Muscle of arm (tissue), 14 donors: ENCODE measurements at places on chromosomes 7 and 10. TPM values are rescaled to one million over a fixed set of nuclear protein-coding genes. Genes with fewer than 3 reads are reported as not detected.
A peak's percentile ranks its signal among the peaks of the same experiment; 100 is the strongest.

The ZNF485 gene
- 3.0 TPM for polyA plus RNA-seq

DNA sequence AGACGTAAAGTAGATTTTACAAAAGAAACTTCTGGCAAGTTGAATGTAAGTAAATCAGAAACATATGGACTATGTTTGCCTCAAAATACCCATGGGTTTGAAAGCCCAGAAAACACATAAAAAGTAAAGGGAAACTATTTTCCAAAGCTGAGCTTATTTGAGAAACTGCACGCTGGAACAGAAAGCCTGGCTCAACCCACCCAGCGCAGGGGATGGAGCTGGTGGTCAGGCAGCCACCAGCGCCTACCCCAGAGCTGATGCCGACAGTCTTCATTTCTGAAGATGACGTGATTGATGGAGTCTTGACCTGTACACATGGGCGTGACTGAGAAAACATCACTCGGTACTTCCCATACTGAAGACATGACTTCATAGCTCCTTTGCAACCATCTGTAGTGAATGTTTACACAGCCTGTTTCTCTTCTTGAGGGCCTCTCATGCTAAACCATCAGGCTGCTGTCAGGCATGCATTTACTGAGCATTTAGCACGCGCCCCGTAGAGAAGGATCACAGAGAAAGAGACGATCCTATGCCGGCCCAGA is 232.6 kb upstream of the AUTS2 start:
- peak; percentile 78 for DNase-seq

DNA sequence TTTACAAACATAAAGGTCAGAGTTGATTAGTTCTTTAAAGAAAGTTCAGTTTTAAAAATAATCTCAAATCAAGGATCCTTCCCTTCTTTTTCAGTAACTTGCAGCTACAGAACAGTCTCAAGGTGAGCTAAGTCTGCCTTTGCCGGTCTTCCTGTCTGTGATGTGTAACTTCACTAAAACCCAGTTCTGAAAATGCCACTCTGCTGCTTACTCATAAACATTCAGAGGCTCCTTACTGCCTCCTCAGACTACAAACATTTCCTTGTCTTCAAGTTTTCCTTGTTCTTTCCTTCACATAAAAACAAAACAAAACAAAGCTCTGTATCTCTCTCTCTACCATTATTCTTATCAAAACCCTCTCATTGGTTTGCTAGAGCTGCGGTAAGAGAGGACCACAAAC is 128.7 kb downstream of the ETV1 start:
- no peak for DNase-seq

DNA sequence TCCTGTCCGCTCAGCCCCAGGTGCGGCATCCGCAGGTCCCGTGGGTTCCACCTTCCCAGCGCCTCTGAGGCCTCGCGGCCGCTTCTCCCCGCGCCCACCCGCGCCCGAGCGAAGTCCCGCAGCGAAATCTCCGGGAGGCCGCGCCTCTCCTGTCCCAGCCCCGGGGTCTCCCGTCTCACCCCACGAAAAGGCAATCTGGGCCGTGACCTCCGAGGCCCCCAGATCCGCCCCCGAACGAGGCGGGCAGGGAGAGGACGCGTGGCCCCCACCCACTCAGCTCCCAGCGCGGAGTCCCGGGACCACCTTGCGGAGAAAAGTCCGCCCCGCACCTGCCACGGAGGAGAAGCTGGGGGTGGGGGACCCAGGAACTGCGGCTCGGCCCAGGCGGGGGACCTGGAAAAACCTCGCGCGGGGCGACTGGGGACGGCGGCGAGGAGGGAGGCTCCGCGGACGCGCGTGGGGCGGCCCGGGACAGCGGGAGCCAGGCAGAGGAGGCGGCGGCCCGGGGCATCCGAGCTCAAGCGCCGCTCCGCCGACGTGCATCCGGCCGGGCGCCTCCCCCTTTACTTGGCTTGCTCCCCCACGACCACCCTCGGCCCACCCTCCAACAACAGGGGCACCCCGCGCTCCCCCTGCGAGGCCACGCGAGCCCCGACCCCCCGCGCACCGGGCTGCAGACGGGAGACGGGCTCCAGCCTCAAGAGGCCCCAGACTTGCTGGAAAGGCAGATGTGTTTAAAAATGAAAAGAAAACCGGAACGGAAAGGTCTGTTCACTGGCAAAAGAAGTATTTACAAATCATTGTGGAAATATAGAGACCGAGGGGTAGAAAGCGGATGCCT is 33.0 kb upstream of the RNF32 start:
- no peak for DNase-seq

- DNase-seq = no peak
Measured at GRCh38 chr10:68106656-68107055, 2.6 kb upstream of the MYPN start.
